ENCODE measurements at places on chromosomes 7 and 10.

DNA sequence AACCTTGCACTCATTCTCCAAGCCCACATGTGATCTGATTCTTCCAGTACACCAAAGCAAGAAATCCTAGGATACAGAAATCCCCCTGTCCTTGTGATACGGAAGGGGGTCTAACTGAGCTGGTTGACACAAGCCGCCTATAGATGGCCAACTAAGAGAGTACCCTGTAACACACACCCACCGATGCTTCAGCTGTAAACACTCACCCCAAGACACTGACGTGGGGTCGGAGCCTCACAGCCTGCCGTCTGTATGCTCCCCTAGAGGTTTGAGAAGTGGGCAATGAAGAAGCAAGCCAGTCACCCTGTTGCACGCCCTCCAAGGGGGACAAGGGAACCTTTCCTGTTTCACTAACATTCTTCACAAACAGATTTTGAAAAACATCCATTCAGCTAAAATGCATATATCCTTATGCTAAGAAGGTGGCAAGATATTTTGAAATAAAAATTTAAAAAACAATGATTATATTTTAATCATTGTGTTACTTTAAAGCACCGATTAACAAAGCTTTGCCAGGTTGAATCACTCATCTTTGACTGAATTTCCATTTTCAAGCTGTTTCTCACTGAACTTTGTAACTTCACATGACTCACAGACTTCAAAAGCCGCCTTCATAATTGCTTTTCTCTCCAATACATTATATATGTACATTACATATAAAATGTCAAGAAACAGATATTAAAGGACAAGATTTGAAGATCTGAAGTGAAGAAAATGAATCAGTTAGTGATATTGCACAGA lies 329.3 kb downstream of the ARL4A start:
- peak; percentile 22 for DNase-seq

DNA sequence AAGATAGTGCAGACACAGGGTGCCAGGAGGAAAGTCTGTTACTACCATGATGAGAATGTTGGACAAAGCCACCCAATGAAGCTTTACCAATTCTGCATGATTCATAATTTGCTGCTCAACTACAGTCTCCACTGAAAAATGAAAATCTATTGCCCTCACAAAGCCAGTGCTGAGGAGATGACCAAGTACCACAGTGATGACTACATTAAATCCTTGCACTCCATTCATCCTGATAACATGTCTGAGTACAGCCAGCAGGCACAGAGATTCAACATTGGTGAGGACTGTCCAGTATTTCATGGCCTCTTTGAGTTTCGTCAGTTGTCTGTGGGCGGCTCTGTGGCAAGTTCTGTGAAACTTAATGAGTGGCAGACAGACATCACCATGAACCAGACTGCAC lies 144.0 kb downstream of the PLCE1 start:
- no peak for DNase-seq

DNA sequence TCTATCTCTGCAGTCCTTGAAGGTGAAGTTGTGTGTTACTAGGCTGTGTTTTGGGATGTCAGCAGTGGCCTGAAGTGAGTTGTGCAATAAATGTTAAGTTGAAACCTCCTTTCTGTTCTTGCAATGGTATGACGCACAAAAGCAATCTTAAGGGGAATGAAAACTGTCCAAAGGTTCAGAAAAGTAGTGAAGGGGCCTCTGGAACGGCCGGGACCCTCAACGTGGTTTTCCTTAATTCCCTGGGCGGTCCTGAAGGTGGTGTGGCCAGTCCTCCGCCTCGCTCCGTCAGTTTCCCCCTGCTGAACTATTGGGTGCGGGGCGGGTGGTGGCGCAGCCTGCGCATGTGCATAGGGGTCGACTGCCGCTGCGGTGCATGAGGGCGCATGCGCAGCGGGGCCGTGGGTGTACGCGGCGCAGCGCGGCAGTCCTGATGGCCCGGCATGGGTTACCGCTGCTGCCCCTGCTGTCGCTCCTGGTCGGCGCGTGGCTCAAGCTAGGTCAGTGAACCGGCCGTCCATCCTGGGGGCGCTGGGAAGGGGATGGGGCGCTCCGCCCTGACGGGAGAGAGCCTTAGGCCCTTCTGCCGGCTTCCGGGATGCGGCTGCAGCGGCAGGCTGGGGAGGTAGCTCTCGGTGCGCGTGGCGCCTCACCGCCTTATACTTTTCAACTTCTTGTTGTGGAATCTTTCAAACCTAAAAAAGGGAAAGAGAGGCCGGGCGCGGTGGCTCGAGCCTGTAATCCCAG lies at the start of gene SUMF2:
Gene SUMF2 (plus strand): TSS at position 405 of the 744 bp plus-strand sequence. CDS start 26 bp downstream, at position 431.
- DNase-seq: no peak

DNA sequence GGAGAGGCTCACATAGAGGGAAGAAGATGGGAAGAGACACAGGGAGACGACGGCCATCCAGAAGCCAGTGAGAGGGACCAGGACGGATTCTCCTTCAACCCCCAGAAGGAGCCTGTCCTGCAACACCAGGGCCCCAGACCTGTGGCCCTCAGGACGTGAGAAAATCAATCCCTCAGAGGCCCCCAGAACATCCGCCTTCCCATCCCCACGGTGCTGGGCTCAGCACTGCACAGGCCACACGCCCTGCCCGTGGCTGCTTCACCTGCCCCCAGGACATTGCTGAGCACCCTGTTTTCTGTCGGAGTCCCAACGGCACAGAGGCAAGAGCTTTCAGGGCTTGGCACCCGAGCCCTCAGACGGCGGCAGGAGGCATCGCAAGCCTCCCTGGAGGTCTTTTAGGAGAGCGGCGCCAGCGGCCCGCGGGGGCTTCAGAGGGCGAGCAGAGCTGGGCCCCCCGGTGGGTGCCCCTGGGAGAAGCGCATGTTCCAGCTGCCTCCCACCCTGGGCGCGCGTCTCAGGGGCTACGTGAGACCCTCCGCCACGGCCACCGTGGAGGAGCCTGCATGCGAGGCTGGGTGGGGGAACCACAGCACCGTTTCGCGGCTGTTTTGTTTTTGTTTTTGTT lies 42.8 kb downstream of the PDGFA start:
- no peak for DNase-seq

DNA sequence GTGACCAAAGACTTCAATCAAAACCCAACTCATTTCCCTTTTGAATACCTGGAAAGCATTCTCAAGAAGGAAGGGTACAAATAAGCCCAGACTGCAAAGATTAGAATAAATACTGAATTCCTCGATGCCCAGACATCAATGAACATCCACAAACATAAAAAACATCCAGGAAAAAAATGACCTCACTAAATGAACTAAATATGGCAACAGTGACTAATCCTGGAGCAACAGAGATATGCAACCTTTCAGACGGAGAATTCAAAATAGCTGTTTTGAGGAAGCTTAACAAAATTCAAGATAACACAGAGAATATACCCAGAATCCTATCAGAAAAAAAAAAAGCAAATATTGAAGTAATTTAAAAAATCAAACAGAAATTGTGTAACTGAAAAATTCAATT lies 43.2 kb downstream of the PCLO start:
- no peak for DNase-seq

DNA sequence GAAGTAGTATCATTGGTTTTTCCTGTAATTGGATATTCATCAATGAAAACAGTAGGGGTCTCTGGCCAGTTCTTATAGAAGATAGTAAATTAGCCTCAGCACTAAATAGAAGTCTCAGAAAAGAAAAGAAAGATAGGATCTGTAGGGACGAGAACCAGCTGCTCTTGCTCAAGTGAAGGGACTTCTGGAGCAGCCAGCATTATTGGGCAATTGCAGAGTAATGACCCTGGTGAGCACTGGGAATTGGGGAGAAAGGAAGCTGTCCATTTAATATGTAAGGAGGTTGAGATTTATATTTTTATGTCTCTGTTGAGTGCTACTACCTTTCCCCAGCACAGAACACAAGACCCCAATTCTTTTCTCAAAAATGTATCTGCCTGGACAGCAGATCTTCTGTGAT lies 61.2 kb upstream of the WNT16 start:
- no peak for DNase-seq

- DNase-seq: no peak
These were observed 41.5 kb downstream of the GATA3 start for GRCh38 chr10:8095959-8096358.

- no peak for DNase-seq
These were observed 280.3 kb upstream of the PODXL start for GRCh38 chr7:131836733-131837132.

- DNase-seq: no peak
These were observed 5.4 kb upstream of the SUV39H2 start for GRCh38 chr10:14873090-14873760.

GRCh38 chr7:101664436-101664835 lies 35.3 kb upstream of the MYL10 start:
- no peak for DNase-seq

- no peak for DNase-seq
These were observed 29.3 kb upstream of the MAT1A start for GRCh38 chr10:80318742-80319141.

GRCh38 chr7:144027974-144028373 lies 20.8 kb upstream of the OR2A5 start:
- no peak for DNase-seq

- DNase-seq: no peak
These were observed 497.8 kb upstream of the NRP1 start for GRCh38 chr10:33832124-33832787.

- DNase-seq: peak; percentile 24
These were observed 128.5 kb downstream of the MAD1L1 start for GRCh38 chr7:2104107-2104710.

DNA sequence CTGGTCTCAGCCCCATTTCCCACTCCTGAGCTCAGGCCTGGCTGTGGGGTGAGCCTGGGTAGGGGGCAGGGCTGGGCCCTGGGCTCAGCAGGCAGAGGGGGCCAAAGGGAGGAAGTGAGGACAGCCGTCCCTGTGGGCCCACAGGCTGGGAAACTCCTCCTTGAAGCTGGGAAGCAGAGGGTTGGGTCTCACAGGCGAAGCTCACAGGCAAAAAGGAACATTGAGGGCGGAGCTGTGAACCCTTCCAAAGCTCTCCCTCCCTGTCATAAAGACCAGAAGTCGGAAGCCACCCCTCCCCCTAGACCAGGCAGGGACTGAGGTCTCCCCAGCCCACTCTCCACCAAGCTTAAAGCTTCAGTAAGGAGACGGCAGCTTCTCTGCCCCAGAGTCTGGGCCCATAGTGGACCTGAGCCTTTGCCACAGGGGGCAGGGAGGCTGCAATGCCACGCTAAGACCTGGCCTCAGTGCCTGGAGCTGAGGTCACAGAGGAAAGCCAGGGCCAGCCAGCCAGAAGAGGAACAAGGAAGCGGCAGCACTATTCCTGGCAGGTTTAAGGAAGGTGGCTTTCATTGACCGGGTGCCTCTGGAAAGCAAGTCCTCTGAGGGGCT lies 1.0 kb upstream of the KCP start:
- DNase-seq: no peak

DNA sequence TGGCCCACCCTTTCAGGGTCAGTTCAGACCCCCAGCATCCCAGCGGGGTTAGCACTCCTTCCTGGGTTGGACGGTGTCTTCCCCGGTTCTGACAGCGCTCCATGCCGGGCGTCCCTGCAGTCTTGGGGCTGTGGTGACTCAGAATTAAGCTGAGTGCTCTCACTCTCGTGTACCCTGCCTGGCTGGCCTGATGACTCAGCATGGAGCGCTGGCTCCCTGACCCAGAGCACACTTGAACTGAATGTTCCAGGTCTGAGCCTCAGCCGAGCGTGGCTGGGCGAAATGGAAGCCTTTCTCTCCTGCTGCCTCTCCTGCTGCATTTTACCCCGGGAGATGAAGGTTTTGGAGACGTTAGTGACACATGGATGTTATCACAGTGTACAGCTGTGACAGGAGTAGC lies 7.1 kb downstream of the BAG3 start:
- no peak for DNase-seq

GRCh38 chr7:155682484-155682883 lies 38.0 kb downstream of the RBM33 start:
- no peak for DNase-seq

DNA sequence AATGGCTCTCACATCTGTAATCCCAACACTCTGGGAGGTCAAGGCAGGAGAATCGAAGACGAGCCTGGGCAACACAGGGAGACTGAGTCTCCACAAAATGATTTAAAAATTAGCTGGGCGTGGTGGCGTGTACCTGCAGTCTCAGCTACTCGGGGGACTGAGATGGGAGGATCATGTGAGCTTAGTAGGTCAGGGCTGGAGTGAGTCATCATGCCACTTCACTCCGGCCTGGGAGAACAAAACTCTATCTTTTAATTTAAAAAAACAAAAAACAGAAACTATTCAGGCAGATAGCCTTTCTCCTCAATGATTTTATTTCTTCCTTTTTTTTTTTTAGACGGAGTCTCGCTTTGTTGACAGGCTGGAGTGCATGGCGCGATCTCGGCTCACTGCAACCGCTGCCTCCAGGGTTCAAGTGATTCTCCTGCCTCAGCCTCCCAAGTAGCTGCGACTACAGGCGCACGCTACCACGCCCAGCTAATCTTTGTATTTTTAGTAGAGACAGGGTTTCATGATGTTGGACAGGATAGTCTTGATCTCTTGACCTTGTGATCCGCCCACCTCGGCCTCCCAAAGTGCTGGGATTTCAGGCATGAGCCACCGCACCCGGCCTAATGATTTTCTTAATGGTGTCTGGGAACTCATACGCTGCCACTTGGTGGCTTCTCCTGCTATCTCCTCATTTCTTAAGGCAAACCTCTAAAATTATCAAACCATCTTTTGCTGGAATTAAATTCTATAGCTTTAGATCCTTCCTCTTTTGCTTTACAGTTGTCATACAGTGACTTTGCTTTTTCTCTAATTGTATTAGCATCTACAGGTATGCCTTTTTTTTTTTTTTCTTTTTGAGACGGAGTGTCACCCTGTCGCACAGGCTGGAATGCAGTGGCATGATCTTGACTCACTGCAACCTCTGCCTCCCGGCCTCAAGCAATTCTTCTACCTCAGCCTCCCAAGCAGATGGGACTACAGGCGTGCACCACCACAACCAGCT lies 22.9 kb downstream of the SRPK2 start:
- no peak for DNase-seq

- DNase-seq: no peak
These were observed at the start of gene PLPP4 for GRCh38 chr10:120456626-120457430. TSS of gene PLPP4 (plus strand) at chr10:120457227. CDS start at chr10:120457306, 79 bp downstream.

- peak; percentile 5 for DNase-seq
These were observed 70.2 kb downstream of the HTR7 start for GRCh38 chr10:90787393-90788198.

GRCh38 chr10:118596426-118597124 lies 1.1 kb upstream of the PRLHR start:
- DNase-seq: no peak

DNA sequence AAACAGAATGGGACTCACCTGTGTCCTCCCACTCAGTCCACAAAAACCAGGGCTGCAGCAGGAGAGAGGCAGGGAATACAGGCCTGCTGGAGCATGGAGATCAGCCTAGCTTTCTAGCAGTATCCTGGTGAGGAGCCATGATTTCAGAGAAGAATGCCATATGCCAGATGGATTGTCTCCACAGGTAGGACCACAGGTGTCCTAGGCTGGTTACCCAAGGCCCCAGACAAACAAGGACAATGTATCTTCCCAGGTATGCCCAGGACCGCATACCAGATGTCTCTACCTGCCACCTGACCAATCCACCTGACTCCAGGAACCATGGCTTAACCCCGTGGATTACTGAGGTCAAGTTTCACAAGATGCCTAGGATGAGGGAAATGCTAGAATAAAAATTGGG lies 295.4 kb upstream of the NPSR1 start:
- DNase-seq: no peak
